Nucleus accumbens (tissue), 56 donors: ENCODE measurements at places on chromosomes 7 and 10.

DNA sequence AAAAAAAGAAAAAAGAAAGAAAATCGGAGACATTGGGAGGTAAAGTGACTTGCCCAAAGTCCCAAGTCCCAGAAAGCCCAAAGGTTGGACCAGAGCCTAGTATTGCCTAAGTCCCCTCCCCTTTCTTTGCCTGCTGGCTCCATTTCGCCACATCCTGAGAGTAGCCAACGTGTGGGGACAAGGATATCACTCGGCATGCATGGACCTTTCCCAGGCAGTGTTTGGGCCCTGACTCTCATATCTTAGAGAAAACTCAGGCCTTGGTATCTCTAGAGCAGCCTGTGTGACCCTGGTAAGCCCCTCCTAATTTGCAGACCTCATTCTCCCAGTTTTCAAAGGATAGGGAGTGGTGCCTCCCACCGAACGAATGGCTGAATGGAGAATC is 294.2 kb upstream of the ZMIZ1 start:
- no peak for DNase-seq

DNA sequence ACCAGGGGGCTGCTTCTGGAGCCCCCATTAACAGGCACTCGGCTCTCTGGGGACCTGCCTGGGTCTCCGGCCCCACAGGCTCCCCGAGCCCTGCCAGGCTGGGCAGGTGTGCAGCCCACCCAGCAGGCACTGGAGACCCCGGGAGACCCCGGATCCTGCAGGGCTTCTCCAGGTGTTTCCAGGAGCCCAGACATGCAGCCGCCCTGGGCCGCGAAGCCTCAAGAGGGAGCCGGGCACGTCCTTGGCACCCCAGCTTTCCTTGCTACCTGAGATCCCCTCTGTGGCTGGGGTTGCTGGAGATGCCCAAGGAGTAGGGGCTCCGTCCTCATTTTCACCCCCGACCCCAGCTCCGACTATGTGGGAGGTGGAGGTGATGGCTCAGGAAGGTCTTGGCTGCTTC is 7.7 kb upstream of the AMZ1 start:
- DNase-seq = no peak

DNA sequence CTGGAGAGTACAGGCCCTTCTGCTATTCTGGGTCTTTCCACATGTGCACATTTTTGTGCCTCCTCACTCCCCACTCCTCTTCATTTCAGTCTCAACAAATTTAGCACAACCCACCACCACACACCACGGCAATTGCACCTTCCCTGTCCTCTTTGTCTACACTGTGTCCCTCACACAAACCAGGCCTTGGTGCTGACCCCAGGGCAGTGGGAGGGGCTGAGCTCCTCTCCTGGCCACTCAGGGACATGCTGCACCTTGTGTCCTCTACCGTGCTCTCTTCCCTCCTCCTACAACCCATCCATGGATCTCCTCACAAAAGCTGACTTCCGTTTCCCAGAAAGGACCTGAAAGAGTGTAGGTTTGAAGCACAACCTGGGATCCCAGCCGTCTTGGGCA is 90.9 kb upstream of the IKZF1 start:
- DNase-seq = no peak

DNA sequence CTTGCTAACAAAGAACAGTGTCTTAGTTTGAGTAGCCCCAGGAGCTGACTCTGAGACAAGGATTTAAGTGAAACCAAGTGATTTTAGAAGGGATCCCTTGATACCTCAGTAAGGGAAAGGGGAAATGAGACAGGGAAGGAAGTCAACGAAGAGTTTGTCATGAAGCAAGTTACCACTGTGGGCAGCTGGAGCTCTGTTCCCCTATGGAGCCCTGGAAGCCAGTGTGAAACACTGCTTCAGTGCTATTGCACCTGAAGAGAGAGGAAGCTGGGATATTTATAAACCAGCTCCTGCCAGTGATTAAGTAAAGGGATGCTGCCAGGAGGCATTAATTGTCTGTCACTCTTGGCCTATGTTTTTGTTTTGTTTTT is 58.9 kb upstream of the WAPL start:
- DNase-seq = no peak

DNA sequence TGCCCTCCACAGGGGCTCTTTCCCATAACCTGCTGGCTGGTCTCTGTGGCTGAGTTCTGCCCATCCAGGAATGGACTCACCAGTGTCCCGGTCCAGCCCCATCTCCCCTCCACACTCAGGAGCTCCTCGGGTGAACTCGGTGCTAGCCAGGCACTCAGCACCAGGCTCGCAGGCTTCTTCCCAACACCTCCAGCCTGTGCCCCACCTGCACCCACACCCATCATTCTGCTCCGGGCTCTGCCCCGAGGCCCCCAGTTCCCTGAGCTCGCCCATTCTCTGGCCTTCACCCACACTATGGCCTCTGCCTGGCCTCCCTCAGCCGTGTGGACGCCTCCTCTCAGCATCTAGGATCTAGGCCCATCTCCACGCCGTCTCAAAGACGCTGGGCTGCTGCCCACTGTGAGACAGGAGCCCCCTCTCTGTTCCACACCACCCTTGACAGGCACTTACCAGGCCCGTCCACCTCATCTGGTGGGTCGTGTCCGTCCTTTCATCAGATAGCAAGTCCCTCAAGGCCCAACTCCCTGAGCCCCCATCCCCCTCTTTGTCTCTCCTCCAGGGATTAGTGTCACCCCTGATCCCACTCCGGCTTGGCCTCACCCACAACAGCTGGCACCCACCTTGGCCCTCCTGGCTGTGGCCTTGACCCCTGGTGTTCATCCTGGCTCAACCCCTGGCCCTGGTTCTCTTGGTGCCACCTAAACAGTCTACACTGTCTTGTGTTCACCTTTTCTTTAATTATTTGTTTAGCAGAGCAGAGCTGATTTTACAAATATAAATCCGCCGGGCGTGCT is 76.0 kb upstream of the FAM20C start:
- no peak for DNase-seq

- DNase-seq = no peak
Measured at GRCh38 chr7:55449992-55450535, 84.9 kb downstream of the LANCL2 start.

DNA sequence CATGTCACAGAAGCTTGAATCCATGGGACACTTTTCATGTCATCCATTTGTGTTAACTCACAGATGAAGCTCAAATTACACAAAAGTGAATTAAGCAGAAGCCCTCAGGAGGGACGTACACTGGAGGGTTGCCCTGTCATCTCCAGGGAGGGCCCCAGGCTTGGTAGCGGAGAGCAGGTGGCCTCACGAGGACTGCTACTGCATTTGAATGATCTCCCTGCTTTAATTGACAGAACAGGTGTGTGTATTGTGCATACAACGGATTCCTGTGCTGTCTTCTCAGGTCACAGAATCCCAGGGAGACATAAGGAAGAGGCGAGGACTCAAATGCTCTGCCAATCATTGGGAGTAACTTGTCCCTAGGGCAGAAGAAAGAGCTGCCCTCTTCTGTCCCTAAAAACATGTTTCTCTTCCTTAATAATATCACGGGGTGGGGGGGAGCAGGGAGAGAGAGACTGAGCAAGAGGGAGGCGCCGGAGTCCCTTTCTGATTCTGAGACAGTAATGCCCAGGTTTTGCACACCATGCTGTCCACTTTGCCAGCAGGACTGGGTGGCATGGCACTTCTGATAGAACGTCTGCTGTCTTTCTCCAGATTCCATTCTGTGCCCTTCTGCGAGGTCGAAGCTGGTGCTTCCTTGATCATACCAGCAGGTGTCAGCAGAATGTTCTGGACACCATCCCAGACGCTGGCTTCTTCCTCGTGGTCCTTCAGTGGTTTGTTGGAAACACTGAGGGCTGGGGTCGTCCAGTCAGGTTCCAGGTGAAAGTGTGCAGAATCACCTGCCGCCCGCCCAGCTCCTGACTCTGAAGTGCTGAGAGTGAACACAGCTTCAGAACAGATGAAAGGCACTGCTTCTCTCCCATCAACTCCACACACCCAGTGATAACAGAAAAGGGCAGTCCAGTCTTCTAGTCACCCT is 26.2 kb upstream of the RASGEF1A start:
- DNase-seq = peak; percentile 49

DNA sequence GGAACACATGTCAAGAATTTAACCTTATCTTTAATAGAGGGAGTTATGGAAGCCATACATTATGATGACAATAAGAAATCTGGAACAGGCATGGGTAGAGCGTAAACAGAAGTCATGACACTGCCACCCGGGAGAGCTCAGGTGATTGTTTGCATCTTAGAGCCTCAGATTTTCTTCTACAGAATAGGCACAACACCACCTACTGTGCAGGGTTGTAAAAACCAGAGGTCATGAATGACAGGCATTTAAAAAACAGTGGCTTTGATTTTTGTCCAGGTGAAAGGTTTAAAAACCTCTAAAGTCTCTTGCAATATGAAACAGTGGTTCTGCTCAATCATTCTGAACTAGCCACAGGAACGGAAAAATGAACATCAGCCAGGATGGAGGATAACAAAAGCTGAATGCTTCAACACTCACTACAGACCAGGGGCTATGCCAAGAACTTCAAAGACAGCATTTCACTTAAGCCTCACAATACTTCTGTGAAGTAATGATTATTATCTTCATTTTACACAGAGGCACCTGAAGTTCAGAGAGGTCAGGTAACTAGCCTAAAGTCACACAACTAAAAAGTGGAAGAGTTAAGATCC is 123.8 kb downstream of the SLC25A13 start:
- no peak for DNase-seq

DNA sequence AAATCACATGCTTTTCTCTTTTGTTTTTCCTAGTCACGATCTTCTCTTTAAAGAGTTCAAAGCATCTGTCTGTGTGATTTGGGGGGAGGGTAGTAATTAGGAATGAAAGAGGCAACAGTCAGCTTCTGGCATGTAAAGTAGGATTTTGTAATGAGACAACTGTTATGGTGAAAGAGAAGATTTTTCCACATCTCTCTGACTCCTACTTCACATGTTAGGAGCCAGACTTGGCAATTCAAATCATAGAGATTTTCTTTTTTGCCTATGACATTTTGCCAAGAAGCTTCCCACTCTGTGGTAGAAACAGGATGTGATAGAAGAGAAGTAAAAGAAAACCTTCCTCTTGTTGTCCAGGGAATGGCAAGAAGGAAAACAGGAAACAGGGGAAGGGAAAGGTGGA is 38.3 kb upstream of the KLHL7 start:
- no peak for DNase-seq

GRCh38 chr10:3261921-3262320 is 89.3 kb upstream of the PITRM1 start:
- DNase-seq = no peak

DNA sequence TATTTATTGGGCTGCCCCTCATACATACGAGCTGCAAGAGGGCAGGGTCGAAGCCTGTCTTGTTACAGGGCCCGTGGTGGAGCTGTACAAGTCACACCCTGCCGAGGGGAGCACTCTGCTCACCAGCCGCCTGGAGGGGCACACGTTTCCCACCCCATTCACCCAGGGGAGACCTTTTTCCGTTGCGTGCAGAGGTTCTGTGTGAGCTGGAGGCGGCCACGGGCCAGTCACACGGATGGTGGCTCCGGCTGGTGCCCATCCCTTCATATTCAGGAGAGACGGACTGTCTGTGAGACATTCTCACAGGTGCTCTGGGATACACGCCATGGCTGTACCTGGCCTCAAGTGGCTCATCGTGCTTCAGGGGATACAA is 47.9 kb upstream of the FAM20C start:
- DNase-seq = no peak

- no peak for DNase-seq
Measured at GRCh38 chr10:26804418-26805393, 56.1 kb downstream of the ABI1 start.

DNA sequence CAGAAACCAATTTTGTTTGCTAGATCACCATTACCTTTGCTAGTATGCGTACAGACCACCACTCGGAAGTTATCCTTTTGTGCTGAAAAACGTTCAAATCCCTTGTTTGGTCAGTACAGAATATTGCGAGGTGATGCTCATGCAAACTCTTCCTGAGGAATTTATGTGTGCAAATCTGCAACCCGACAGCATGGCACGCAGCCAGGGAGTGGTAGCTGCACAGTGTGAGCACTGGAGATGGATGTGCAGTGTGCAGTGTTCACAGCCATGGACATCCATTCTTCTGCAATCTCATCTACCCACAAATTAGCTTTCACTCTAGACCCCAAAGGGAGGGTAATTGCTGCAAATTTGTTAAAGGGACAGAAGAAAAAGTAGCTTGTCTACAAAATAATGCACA is 72.2 kb downstream of the CACUL1 start:
- no peak for DNase-seq

DNA sequence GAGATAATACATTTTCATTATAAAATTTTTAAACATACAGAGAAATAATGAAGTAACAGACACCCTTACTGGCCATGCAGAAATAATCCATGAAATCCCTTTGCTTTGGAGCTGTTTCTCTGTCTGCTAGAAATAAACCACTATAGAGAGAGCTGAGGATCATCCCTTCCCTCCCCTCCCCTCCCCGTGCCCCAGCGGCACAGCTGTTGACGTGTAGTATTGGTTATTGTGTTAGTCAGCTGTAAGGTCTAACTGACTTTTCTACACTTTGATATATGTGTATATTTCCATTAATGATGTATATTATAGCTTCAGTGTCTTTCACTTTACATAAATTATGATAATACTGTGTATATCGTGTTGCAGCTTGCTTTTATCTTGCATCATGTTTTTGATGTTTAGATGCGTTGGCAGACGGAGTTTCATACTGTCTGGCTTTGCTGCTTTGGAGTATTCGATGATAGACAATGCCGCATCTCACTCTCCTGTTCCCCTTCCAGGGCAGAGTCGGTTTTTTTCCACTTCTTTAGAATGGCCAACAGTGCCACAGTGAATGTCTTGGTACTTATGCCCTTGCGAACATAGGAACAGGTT is 27.4 kb upstream of the GRID1 start:
- no peak for DNase-seq

GRCh38 chr7:154613811-154614210 is 389.1 kb downstream of the PAXIP1 start:
- DNase-seq = no peak

DNA sequence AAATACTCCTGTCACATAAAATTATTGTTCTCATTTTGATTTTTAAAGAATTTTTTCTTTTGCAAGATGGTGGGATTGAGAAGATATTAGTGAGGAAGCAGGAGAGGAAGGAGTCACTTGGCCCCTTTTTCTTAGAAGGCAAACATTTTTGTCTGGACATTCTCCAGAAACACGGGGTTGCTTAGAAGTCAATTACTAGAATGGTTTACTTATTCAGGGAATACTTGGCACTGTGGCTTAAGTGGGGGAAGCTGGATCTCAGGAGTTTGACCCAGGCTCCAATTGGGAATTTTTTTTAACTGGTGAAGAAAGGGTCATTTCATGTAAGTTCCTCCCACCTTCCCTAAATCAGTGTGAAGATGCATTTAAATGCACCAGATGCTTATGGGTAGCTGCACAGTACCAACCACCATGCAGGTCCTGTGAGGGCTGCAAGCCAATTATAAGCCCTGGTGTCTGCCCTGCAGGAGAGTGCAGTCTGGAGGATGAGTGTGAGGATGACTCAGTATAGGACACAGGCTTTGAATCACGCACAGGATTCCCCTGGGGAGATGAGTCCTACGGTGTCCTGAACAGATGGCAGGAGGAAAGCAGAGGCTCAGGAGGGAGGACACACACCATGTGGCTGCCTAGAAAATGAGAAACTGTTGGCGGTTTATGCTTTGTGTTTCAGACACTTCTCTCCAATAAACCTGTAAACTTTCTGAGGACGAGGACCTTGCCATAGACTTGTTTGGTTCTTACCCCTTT is 299.1 kb downstream of the PLXNA4 start:
- no peak for DNase-seq
